ENCODE measurements at places on chromosomes 12 and 14. TPM values are rescaled to one million over a fixed set of nuclear protein-coding genes. Genes with fewer than 3 reads are reported as not detected.

NFATC4 gene
- total RNA-seq, result 47.3 TPM

CLEC1B gene
- not detected for total RNA-seq

FOXA1 gene
- total RNA-seq, result 0.20 TPM

BCL11B gene
- total RNA-seq, result 5.9 TPM

DNA sequence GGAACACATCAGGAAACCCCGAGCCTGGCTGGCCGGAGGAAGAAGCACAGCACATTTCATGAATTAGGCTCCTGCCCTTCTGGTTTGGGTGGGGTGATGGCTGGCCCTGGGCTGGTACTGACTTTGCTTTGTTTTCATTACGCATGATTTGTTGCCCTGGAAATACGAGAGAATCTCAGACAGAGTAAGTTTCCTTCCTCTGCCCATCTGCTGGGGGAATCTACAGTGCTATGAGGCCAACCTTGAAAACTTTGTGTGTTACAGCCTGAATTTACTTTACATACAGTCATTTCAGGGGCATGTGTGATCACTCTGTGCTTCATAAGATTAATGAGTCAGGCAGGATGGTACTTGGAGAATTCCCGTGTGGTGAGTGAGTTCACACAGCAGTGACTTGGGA, 20.5 kb upstream of the SLC5A8 start:
- no peaks in the 10 kb centered on the region for H3K4me1 ChIP-seq
- H3K27me3 ChIP-seq, result no peaks in the 10 kb centered on the region
- no peak overlapping the region for H3K27ac ChIP-seq
- DNase-seq, result no peak
- no peak overlapping the region for H3K4me3 ChIP-seq

DNA sequence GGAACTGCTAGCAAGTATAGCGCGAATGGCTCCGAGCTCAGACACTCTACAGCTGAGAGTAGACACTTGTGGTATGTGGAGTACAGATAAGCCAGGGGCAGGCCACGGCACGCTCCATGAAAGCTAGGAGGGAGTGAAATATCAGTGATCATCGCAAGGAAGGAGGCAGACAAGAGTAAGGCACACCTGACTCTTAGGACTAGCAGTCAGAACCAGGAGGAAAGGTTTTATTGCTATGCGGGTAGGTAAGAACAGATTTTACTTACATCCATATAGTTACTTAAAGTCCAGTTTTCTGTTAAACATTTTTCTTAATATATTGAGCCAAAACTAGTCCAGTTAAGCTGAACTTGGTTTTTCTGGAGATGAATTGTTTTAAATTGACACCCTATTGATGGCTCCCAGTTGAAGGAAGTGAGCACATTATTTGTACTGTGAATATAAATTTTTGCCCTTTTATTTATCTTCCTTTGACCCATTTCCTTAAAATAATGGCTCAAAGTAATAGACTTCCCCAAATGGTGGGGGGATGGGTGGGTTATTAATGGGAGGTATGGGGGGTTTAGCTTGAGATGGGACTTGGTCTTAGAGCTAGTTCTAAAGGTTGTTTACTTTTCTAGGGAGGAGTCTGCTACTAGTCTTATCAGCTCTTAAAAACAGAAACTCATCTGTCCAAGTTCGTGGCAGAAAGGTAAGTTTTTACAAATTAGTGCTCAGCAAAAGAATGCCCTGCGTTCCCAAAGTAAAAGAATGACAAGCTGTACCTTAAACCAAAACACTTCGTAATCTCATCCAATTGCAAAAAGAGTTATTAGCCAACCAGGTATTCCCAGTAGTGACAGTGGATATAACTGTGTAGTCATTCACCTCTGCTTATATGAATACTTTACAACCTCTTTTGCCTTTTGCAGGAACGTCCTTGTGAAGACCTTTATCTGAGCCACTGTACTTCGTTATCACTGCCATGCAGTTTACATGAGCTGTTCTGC, 5.8 kb downstream of the HNRNPA1 start:
- no peak for DNase-seq
- H3K27ac ChIP-seq, result no peak overlapping the region
- peaks cover 43% of the 10 kb centered on the region for H3K36me3 ChIP-seq
- no peaks in the 10 kb centered on the region for H3K27me3 ChIP-seq
- H3K4me3 ChIP-seq, result no peak overlapping the region

GRCh38 chr14:66606826-66607225, 98.9 kb downstream of the GPHN start:
- H3K4me3 ChIP-seq, result no peak overlapping the region
- no peak overlapping the region for H3K27ac ChIP-seq
- no peaks in the 10 kb centered on the region for H3K27me3 ChIP-seq
- H3K36me3 ChIP-seq, result no peaks in the 10 kb centered on the region
- DNase-seq, result no peak

UBE3B gene
- total RNA-seq, result 21.8 TPM

TBC1D30 gene
- total RNA-seq, result 5.7 TPM

DNA sequence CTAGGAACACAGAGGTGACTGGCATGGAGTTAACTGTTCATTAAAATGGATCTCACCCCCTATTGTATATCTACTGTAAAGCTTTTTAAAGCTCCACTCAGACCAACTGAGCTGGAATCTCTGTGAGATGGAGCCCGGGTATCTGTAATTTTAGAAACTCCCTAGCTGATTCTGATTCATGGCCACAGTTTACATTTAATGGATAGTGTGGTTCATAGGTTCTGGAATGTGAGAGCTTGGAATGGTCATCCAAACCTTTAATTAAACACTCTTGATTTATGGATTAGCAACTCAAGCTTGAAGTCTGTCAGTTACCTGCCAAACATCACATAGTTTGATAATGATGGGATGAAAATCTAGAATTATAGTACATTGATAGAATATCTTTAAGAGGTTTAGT, 183.8 kb downstream of the SLC25A21 start:
- no peaks in the 10 kb centered on the region for H3K36me3 ChIP-seq
- no peaks in the 10 kb centered on the region for H3K4me1 ChIP-seq
- no peak for DNase-seq

DNA sequence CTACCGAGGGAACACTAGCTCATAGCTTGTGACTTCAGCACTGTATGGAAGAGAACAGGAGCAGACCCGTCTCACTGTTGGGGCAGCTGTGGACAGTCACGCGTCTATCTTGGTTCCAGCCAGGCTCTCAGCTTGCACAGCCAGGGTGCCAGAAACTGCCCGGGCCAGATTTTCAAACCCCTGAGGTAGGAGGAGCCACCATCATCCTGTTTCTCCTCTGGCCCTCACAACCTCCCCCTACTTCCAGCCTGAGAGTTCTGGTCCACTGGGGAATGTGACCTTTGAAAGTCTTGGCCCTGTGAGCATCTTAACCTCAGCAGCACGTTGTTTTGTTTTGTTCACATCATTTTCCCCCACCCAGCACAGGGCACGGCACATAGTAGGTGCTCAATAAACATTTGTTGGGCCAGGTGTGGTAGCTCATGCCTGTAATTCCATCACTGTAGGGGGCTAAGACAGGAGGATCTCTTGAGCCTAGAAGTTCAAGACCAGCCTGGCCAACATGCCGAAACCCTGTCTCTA, 50.4 kb downstream of the PSMA6 start:
- no peak overlapping the region for H3K27ac ChIP-seq
- peaks cover 3% of the 10 kb centered on the region for H3K4me1 ChIP-seq
- H3K4me3 ChIP-seq, result no peak overlapping the region
- H3K36me3 ChIP-seq, result no peaks in the 10 kb centered on the region
- DNase-seq, result no peak

RNF10 gene
- total RNA-seq, result 171 TPM

PLEKHG3 gene
- total RNA-seq, result 90.6 TPM

GRCh38 chr12:66960704-66961690, 282.1 kb upstream of the GRIP1 start:
- no peaks in the 10 kb centered on the region for H3K36me3 ChIP-seq
- H3K27me3 ChIP-seq, result no peaks in the 10 kb centered on the region
- H3K4me1 ChIP-seq, result 0 out of 2 replicates have a peak, but pooled peaks cover 2% of the 10 kb centered on the region
- DNase-seq, result no peak

GRCh38 chr14:62943202-62943601, 102.1 kb downstream of the KCNH5 start:
- no peak for DNase-seq
- no peak overlapping the region for H3K27ac ChIP-seq
- no peaks in the 10 kb centered on the region for H3K27me3 ChIP-seq
- H3K36me3 ChIP-seq, result no peaks in the 10 kb centered on the region
- no peaks in the 10 kb centered on the region for H3K4me1 ChIP-seq

- H3K36me3 ChIP-seq, result no peaks in the 10 kb centered on the region
- no peaks in the 10 kb centered on the region for H3K4me1 ChIP-seq
- DNase-seq, result no peak
- no peak overlapping the region for H3K4me3 ChIP-seq
- no peaks in the 10 kb centered on the region for H3K27me3 ChIP-seq
These were observed 410.0 kb upstream of the CCDC196 start for GRCh38 chr14:66076176-66076575.

KRT86 gene
- total RNA-seq, result 0.15 TPM

- H3K36me3 ChIP-seq, result no peaks in the 10 kb centered on the region
- no peak overlapping the region for H3K4me3 ChIP-seq
- peaks cover 3% of the 10 kb centered on the region for H3K27me3 ChIP-seq
- peaks cover 4% of the 10 kb centered on the region for H3K4me1 ChIP-seq
- no peak overlapping the region for H3K27ac ChIP-seq
These were observed 2.3 kb upstream of the SMOC1 start for GRCh38 chr14:69876848-69877306.

GYS2 gene
- total RNA-seq, result not detected

PARP2 gene
- total RNA-seq, result 42.9 TPM

DNA sequence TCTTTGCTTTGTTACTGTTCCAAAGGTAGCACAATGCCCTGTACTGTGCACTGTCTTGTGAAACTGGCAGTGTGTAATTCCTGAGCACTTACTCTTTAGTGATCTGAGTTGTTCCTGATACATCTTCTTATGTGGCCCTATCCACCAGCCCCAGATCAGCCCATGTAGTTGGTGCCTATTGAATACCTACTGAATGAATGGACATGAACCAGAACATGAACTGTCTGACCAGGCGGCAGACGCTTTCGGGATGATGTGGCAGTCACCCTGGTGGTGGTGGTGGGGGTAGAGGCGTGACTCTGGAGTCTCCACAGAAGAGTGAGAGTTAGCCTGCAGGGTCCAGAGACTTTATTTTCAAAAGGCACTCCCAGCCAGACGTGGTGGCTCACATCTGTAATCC, 46.6 kb upstream of the PAPOLA start:
- H3K27me3 ChIP-seq, result no peaks in the 10 kb centered on the region
- H3K4me3 ChIP-seq, result no peak overlapping the region
- no peaks in the 10 kb centered on the region for H3K4me1 ChIP-seq

GRCh38 chr14:69636718-69637480, 25.5 kb downstream of the SUSD6 start:
- no peak for DNase-seq
- H3K4me3 ChIP-seq, result no peak overlapping the region
- H3K36me3 ChIP-seq, result no peaks in the 10 kb centered on the region
- no peaks in the 10 kb centered on the region for H3K27me3 ChIP-seq

NRL gene
- total RNA-seq, result 1.1 TPM

DNA sequence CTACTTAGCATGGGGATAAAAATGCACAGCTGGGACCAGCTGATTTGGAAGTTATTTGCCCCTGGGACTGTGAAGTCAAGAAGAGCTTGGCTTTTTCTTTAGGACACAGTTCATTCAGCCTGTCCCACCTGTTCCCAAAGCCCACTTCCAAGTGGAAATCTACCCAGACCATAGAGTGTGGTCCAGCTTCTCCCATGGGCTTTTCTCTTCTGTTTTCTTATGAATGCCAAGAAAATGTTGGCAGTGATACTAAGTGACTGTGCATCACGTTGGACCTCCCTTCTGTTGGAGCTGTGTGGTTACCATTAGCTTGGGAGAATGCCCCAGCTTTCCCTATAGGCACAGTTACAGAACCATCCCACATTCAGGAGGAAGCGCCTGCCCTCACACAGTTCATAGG, 89.4 kb downstream of the NT5DC3 start:
- H3K27me3 ChIP-seq, result no peaks in the 10 kb centered on the region
- no peaks in the 10 kb centered on the region for H3K4me1 ChIP-seq
- H3K36me3 ChIP-seq, result no peaks in the 10 kb centered on the region
- H3K27ac ChIP-seq, result no peak overlapping the region
- H3K4me3 ChIP-seq, result no peak overlapping the region

- H3K4me1 ChIP-seq, result no peaks in the 10 kb centered on the region
- H3K27me3 ChIP-seq, result no peaks in the 10 kb centered on the region
- no peak overlapping the region for H3K27ac ChIP-seq
- no peak for DNase-seq
- H3K4me3 ChIP-seq, result no peak overlapping the region
These were observed 29.1 kb downstream of the C14orf132 start for GRCh38 chr14:96067985-96068930.

- H3K4me3 ChIP-seq, result no peak overlapping the region
- no peak for DNase-seq
These were observed 60.0 kb downstream of the NCOR2 start for GRCh38 chr12:124507188-124508109.

BTBD6 gene
- 11.6 TPM for total RNA-seq

DNA sequence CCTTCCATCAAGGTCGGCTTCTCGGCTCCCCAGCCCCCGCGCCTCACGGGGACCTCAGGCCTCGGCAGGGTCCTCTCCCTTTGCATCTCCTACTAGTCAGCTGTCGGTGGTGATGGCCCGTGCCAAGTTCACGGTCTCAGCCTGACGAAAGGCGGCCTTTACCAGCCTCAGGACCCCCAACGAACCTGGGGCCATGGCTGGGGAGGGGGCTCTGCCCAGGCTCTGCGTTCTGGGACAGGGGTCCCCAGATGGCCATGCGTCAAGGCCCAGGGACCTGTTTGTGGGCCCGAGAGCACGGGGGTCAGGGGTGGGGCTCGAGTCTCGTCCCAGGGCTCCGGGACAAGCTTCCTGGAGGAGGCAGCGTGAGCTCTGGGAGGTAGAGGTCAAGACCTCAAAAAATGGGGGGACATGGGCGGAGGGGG, 32.8 kb upstream of the DEGS2 start:
- H3K36me3 ChIP-seq, result no peaks in the 10 kb centered on the region
- H3K27me3 ChIP-seq, result no peaks in the 10 kb centered on the region
- peak overlapping the region; percentile 42 for H3K4me3 ChIP-seq

- peaks cover 39% of the 10 kb centered on the region for H3K27me3 ChIP-seq
- H3K36me3 ChIP-seq, result no peaks in the 10 kb centered on the region
- peaks cover 3% of the 10 kb centered on the region for H3K4me1 ChIP-seq
- peak within 1 kb of the TSS; percentile 68 for H3K4me3 ChIP-seq
- no peak within 1 kb of the TSS for H3K27ac ChIP-seq
- no peak for DNase-seq
These were observed at the start of gene ASCL4 for GRCh38 chr12:107774349-107775029. TSS of gene ASCL4 (plus strand) at chr12:107774704. CDS start at chr12:107775219, 515 bp downstream.

GRCh38 chr14:56554301-56554700, 25.3 kb upstream of the TMEM260 start:
- no peaks in the 10 kb centered on the region for H3K36me3 ChIP-seq
- no peak overlapping the region for H3K4me3 ChIP-seq
- H3K27me3 ChIP-seq, result no peaks in the 10 kb centered on the region
- H3K4me1 ChIP-seq, result no peaks in the 10 kb centered on the region
- H3K27ac ChIP-seq, result no peak overlapping the region

GDF3 gene
- total RNA-seq, result 16.8 TPM

GRCh38 chr12:26554332-26554731, 278.7 kb downstream of the ITPR2 start:
- no peaks in the 10 kb centered on the region for H3K27me3 ChIP-seq
- H3K36me3 ChIP-seq, result no peaks in the 10 kb centered on the region
- H3K4me1 ChIP-seq, result no peaks in the 10 kb centered on the region
- no peak overlapping the region for H3K27ac ChIP-seq
- H3K4me3 ChIP-seq, result no peak overlapping the region
- no peak for DNase-seq

BRF1 gene
- total RNA-seq, result 18.3 TPM

- H3K4me3 ChIP-seq, result no peak overlapping the region
- peaks cover 8% of the 10 kb centered on the region for H3K27me3 ChIP-seq
- H3K27ac ChIP-seq, result no peak overlapping the region
- DNase-seq, result no peak
- H3K36me3 ChIP-seq, result no peaks in the 10 kb centered on the region
These were observed 208.4 kb upstream of the FKBP4 start for GRCh38 chr12:2586156-2587038.
